Stimulated activated CD8-positive, alpha-beta memory T cell treated with anti-CD3 and anti-CD28 coated beads, Interleukin-12 subunit alpha, Interleukin-12 subunit beta, amount 100 ng/mL, for 4 hours (primary cell): ENCODE measurements at places on chromosomes 3 and 15.

DNA sequence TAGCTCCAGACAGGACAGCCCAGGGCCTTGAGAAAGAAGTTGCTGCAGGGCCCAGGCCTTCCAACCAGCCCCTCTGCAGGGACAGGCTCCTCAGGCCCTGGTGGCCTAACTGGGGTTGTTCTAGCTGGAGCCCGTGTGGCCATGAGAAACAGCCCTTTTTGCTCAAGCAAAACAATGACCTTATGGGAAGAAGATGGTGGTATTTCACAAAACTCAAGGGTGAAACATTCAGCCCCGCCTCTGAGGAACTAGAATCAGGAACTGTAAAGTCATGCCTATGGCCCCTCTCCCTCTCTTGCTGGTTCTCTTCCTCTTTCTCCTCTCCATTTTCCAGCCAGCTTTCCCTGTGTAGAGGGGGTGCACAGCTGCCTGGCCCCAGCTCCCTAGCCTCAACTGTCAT, 273.3 kb downstream of the RPLP1 start:
- no peak for DNase-seq

- no peak for DNase-seq
Observed at GRCh38 chr3:84978843-84979242, 20.1 kb downstream of the CADM2 start.

- DNase-seq, result no peak
Observed at GRCh38 chr3:122766430-122766829, 27.2 kb downstream of the HSPBAP1 start.

GRCh38 chr3:30702038-30702827, 95.8 kb downstream of the TGFBR2 start:
- no peak for DNase-seq
